ENCODE measurements at places on chromosomes 4 and X. TPM values are rescaled to one million over a fixed set of nuclear protein-coding genes. Genes with fewer than 3 reads are reported as not detected.

The UCHL1 gene
- total RNA-seq = 1,473 TPM

- no peak for DNase-seq
These were observed 793.7 kb upstream of the LCORL start for GRCh38 chr4:18815081-18815778.

DNA sequence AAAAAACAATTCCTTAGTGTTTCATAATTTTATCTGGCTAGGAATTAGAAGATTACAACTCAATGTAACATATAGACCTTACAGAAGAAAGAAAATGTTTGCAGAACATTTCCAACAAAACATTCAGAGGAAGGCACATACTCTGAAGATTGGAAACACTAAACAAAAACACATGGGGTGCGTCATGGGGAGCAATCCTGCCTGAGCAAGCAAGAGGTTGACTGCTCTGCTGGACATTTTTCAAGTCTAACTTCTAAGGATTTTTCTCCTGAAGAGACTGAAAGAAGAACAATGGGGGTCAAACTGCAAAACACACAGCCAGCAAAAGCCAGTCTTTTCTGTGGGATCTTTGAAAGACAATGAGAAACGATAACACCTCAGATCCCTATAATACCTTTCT is 182.8 kb downstream of the GUCY2F start:
- DNase-seq = no peak

The TTC29 gene
- not detected for total RNA-seq

DNA sequence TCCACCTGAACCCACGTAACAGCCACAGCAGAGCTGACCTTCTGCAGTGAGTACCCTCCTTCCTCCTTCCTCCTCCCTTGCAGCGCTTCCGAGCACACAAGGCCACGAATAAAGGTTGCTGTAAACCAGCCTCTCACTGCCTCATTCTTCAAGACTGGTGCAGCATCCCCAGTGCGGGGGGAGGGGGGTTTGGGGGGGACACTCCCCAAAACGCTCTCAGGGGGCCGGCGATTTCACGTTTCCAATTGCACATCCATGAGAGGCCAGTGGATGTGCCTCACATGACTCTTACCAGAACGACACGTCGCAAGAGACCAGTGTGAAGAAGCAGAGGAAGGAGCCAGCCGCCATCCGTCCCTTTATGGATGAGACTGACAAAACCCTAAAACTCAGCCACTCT is 5.2 kb downstream of the DHRSX start:
- DNase-seq = no peak

DNA sequence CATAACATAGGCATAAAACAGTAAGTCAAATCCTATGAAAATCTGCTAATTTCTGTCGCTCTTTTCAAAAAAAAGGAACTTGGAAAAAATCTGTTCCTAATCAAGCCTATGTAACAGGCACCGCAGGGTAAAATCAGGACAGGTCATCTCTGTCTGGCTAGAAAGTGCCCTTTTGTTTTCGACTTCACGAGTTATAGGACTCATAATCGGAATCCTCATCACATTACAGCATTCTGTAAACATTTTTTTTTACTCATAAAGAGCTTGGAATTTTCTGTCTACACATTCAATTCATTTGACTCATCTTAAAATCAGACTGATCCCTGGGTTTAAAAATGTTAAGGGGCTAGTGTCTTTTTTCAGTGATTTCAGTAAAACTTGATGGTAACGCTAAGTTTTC is 181.7 kb upstream of the TBC1D9 start:
- no peak for DNase-seq

DNA sequence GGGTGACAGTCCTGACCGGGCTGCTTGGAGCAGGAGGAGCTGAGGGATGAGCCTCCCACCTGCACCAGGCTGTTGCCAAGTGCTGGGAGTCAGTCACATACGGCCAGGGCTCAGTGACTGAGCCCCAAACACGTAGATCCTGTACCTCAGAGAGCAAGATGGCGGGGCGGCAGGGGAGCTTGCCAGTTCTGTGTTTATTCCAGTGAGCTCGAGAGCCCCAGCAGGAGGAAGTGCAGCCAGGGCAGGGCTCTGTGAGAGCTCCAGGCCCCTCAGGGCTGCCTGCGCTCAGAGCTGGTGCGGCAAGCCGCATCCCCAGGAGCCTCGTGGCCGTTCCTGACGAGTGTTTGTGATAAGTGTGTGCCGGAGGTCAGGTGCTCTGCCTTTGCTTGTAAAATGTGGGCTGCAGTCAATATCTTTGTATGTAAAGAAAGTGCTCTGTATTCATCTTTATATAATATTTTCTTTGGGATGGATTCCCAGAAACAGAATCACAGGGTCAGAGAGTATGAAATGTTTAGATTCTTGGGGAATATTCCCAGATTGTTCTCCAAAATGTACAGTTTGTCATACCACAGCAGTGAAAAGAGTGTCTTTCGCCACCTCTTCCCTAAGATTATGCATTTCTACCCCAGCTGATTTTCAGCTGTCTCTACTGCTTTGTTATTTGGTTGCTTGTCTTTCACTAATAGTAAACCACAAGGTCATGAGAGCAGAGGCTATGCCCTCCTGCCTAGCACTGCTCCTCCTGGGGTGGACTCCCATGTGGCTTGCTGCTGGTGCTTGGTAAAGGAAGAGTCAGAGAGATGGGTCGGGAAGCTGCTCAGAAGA is 50.3 kb downstream of the NELFA start:
- DNase-seq = no peak

GRCh38 chr4:77037736-77038135 is 38.1 kb downstream of the CCNI start:
- no peak for DNase-seq

The GLUD2 gene
- 0.72 TPM for total RNA-seq

DNA sequence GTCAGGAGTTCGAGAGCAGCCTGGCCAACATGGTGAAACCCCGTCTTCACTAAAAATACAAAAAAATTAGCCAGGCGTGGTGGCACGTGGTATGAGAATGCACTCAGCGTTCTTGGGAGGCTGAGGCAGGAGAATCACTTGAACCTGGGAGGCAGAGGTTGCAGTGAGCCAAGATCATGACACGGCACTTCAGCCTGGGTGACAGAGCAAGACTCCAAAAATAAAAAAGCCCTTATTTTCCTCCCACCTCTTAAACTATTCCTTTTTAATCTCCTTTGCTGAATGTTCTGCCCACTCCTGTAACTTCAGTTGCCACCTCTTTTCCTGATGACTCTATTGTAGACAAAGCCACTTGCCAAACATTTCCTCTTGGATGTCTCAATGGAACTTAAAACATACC is 72.6 kb downstream of the TAF1 start:
- no peak for DNase-seq

- DNase-seq = peak; percentile 69
These were observed 556.3 kb downstream of the PPARGC1A start for GRCh38 chr4:23333556-23333945.

GRCh38 chr4:54709400-54709799 is 51.6 kb downstream of the KIT start:
- DNase-seq = no peak

The EFHC2 gene
- total RNA-seq = 0.81 TPM

DNA sequence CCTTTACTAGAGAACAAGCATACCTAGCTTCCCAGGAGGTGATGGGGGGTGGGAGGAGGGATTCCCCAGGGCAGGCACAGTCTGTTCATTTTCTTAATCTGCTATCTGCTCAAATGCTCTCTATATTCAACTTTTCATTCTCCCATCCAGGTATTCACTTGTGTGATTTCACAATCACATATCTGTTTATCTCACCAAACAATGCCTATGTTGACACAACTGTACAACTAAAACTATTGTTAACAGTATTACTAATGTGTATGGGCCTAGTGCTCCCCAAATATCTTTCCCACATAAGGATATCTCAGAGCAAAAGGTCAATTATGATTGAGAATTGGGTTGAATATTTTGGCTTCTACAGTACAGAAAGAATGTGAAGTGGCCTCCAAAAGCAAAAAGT is 210.8 kb downstream of the IQCM start:
- no peak for DNase-seq

DNA sequence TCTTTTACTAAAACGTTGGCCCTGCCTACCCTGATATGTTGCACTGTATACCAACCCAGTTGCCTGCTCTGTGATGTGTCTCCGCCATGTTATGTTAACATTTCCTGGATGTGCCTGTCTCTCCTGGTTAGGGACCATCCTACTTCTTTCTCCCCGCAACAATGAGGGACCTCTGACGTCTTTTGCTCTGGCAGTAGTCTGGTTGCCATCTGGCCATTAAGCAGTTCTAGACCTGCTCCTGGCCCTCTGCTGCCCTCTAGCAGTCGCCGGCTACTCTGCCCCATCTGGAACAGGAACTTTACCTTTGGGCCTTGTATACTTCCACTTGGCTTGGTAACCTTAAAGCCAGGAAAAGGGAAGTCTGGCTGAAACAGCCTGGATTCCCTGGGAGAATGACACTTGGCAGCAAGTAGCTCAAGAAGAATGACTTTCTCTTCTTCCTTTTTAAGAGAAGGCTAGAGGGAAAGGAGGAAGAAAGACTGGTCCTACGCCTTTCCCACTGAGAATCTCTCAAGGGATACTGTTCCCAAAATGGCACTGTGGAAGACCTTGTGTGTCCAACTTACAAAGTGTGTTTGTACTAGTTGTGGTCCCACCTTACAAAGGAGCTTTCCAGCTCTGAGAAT is 63.5 kb downstream of the GPC3 start:
- DNase-seq = no peak

- no peak for DNase-seq
These were observed 135.2 kb upstream of the RASGEF1B start for GRCh38 chr4:81606801-81607501.

The PHOX2B gene
- not detected for total RNA-seq

DNA sequence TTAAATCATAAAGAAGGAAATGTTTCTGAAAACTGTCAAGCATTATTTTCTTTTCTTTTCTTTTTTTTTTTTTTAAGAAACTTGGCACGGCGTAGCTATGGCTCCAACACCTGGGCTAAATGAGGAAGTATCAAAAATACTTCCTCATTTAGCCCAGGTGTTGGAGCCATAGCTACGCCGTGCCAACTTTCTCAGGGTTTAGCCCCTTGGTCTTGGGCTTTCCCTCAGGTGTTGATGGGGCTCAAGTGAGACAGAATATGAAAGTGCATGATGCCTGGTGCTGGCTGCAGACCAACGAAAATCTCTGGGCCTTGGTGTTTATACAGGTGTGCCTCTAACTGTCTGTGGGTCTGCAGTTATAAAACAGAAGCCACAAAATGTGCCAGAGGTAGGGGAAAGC is 132.7 kb downstream of the ARHGAP24 start:
- DNase-seq = no peak

The NLRP2B gene
- total RNA-seq = not detected

The IQCM gene
- not detected for total RNA-seq

- DNase-seq = no peak
These were observed at the start of gene GPR50 for GRCh38 chrX:151176231-151176750. Gene GPR50 (plus strand): TSS chrX:151176584. CDS start chrX:151176722, 138 bp downstream.

DNA sequence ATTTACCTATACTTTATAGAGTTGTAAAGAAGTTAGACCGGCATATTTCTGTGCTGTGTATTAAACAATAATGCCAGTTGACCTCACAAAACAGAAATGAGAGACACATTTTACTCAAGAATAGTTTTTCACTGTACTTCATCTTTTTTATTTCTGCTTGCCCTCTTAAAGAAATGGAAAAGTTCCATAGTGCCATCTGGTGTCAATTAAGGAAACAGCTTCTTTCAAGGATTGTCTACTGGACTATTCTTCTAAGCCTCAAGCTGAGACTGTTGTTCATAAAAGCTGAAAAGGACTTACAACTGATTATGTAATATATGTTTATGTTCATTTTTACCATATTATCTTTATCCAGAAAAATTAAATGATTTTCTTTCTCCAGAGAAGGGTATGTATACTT is 1523.7 kb downstream of the ARAP2 start:
- no peak for DNase-seq

GRCh38 chrX:121496966-121497365 is 449.6 kb downstream of the GLUD2 start:
- DNase-seq = no peak

The TACC3 gene
- total RNA-seq = 94.4 TPM

DNA sequence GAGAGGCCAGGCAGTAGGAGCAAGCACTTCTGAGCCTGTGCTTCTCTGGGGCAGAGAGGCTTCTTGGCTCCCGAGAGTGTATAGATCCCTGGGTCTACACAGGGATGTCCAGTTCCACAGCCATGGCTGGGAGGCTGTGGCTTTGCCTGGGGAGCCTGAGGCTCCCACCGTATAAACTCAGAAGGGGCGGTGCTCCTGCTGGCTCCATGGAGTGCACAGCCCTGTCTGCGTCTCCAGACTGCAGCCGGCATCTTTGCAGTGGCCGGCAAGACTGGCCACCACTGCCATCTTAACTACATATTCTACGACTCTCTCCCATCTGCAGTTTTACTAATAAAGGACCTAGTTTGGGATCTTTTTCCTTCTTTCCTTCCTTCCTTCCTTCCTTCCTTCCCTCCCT is 1253.8 kb downstream of the C4orf33 start:
- no peak for DNase-seq

The FRMPD4 gene
- total RNA-seq = 0.06 TPM

DNA sequence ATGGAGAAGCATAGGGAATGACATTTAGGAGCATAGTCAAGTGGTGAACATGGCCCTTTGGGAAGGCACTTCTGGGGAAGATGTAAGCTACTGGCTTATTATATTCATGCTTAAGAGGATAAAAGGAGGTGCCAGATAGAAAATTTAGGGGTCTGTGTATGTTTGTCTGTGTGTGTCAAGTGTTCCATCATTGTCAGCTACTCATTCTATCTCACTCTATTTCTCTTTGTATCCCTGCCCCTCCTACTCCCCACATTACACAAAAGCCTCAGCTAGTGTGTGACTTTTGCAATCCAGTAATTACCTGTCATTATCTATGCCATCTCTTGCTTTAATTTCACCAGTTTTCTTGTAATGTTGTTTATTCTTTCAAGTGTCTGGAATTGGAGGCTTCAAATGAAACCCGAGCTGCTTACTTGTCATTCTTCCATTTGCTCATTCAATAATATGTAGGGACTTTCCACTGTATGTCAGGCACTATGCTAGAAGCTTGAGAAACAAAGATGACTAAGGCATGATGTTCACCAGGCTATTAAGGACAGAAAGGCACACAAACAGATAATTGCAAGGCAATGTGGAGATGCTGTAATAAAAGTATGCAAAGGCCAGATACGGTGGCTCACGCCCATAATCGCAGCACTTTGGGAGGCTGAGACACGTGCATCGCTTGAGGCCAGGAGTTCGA is 229.8 kb upstream of the TEX13C start:
- DNase-seq = peak; percentile 44

GRCh38 chr4:70062000-70062399 is 11.8 kb downstream of the HTN1 start:
- no peak for DNase-seq

The AADAT gene
- 17.4 TPM for total RNA-seq

The BCORL1 gene
- total RNA-seq = 1.6 TPM

- DNase-seq = no peak
These were observed 17.5 kb upstream of the CORIN start for GRCh38 chr4:47855350-47855749.

GRCh38 chr4:23861897-23862296 is 27.9 kb downstream of the PPARGC1A start:
- no peak for DNase-seq

The MUC7 gene
- total RNA-seq = not detected

DNA sequence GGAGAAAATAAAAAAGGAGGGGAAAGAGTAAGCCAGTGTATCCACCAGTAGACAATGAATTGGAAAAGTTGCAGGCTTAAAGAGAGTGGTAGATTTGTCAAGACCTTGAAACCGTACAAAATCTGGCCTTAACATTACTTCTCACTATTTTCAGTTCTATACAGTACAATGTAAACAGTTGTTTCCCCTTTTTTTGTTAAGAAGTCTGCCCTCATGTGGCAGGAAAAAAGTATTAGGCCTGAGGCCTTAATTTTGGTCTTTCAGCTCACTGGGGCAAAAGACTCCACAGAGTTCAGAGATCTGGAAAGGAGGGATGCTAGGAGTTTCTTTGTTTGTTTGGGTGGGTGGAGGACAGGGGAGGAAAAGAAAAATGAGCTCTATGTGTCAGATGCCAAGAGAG is 92.8 kb upstream of the CCDC160 start:
- DNase-seq = no peak

The HSD17B13 gene
- not detected for total RNA-seq

Measured in epithelial cell of proximal tubule (primary cell).